ENCODE measurements at places on chromosomes 3 and 15.
A peak's percentile ranks its signal among the peaks of the same experiment; 100 is the strongest.

DNA sequence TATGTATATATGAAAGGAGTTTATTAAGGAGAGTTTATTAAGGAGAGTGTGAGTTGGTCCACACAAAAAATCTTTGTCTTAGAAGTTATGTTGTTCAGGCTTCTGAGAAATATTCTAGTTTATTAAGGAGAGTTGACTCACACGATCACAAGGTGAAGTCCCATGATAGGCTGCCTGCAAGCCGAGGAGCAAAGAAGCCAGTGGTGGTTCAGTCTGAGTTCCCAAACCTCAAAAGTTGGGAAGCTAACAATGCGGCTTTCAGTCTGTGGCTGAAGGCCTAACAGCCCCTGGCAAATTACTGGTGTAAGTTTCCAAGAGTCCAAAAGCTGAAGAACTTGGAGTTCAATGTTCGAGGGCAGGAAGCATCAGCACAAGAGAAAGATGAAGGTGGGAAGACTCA is 42.4 kb upstream of the DAZL start:
- no peak for DNase-seq
- H3K27ac ChIP-seq = no peak overlapping the region
- no peak overlapping the region for H3K4me3 ChIP-seq
- peaks cover 5% of the 10 kb centered on the region for H3K27me3 ChIP-seq

GRCh38 chr3:98012979-98013378 is 22.1 kb downstream of the GABRR3 start:
- H3K27me3 ChIP-seq = no peaks in the 10 kb centered on the region
- no peak overlapping the region for H3K27ac ChIP-seq
- no peak overlapping the region for H3K4me3 ChIP-seq
- no peak for DNase-seq
- no peaks in the 10 kb centered on the region for H3K4me1 ChIP-seq

GRCh38 chr15:100763835-100764750 is 115.5 kb upstream of the ALDH1A3 start:
- H3K27ac ChIP-seq = no peak overlapping the region
- peaks cover 18% of the 10 kb centered on the region for H3K4me1 ChIP-seq
- peak; percentile 38 for DNase-seq
- no peaks in the 10 kb centered on the region for H3K27me3 ChIP-seq
- H3K4me3 ChIP-seq = no peak overlapping the region
- no peaks in the 10 kb centered on the region for H3K36me3 ChIP-seq

DNA sequence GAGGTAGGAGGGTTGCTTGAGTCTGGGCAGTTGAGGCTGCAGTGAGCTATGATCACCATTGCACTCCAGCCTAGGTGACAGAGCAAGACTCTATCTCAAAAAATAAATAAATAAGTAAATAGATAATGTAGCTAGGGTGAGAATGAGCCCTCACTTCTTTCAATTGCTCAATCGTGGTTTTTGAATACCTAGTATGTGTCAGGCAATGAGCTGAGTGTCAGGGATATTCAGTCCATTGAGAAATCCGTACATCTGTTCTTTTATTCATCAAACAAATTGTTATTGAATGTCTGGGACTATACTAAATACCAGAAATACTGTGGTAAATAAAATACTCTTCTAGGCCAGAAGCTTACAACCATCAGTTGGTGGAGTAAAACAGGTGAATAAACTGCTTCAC is 6.2 kb upstream of the ZNF148 start:
- peaks cover under 1% of the 10 kb centered on the region for H3K4me1 ChIP-seq
- H3K4me3 ChIP-seq = no peak overlapping the region
- no peak for DNase-seq
- no peaks in the 10 kb centered on the region for H3K27me3 ChIP-seq
- H3K36me3 ChIP-seq = no peaks in the 10 kb centered on the region

DNA sequence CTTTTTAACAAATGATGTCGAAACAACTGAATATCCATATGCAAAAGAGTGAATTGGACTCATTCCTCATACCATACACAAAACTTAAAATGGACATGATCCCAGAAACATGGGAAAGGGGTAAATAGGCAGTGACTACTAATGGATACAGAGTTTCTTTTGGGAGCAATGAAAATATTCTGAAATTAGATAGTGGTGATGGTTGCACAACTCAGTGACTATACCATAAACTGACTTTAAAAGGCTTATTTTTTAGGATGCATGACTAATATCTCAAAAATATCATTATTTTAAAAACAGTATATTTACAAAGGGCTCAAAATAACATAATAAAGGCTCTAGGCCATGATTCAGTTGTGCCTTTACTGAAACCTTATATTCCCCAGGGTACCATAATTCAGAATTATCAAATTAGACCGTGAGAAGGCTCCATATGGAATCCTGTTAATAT is 16.3 kb upstream of the ATP13A3 start:
- DNase-seq = no peak
- no peaks in the 10 kb centered on the region for H3K27me3 ChIP-seq
- H3K4me1 ChIP-seq = peaks cover 9% of the 10 kb centered on the region
- H3K27ac ChIP-seq = no peak overlapping the region
- H3K4me3 ChIP-seq = no peak overlapping the region

DNA sequence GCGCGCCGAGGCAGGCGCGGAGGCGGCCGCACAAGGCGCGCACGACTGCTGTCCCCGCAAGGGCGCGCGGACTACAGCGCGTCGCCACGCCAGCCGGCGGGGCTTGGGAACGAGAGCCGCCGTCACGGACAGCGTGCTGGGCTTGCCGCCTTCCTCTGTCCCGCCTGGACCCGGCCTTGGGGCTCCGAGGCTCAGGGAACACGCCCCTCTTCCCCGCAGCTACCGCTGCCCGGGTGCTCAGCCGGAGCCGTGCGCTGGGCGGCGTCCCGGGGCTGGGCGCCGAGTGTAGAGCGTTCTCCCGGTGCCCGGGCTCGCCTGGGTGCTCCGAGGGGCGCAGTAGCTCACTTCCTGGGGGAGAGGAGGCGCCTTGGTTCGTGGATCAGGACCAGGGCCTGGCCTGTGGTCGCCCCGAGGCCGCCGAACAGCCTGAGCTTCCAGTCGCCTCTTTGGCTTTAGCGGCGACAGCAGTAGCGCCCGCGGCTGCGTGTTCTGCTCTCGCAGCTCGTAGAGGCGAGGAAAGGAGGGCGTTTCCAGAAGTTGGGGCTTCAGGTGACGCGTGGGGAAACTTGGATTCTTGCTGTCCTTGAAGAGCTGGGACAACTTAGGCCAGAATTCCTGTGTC is 226.7 kb upstream of the C2CD4B start:
- peak; percentile 78 for DNase-seq
- peaks cover 4% of the 10 kb centered on the region for H3K36me3 ChIP-seq
- peak overlapping the region; percentile 35 for H3K27ac ChIP-seq
- peak overlapping the region; percentile 77 for H3K4me3 ChIP-seq

Data from SJSA1 (cell line).